ENCODE measurements at places on chromosomes 16 and 17.

- no peak for DNase-seq
These were observed 263.8 kb downstream of the CDH11 start for GRCh38 chr16:64858076-64858475.

- no peak for DNase-seq
These were observed 16.0 kb downstream of the NSRP1 start for GRCh38 chr17:30132615-30133014.

DNA sequence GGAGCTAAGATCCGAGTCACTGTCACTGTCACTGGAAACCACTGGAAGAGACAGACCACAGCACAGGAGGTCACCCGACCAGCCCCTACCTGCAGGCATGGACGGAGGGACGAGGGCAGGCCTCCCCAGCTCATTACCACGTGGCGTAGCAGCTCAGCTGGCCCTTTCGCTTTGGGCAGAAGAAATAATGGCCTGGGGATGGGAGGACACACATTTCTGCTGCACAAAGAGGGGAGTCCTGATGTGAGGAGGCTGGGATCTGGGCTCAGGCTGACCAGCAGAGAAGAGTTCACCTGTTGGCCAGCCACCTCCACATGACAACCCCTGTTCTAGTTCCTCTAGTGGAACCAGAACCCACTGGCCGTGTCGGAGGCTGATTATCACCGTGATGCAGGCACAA lies 38.2 kb upstream of the DOC2B start:
- no peak for DNase-seq

GRCh38 chr17:17844079-17844478 lies 7.3 kb upstream of the SREBF1 start:
- no peak for DNase-seq

- no peak for DNase-seq
These were observed 216.2 kb upstream of the ASIC2 start for GRCh38 chr17:33509331-33509730.

- DNase-seq, result peak; percentile 85
These were observed 9.8 kb downstream of the TMEM204 start for GRCh38 chr16:1543085-1543896.

DNA sequence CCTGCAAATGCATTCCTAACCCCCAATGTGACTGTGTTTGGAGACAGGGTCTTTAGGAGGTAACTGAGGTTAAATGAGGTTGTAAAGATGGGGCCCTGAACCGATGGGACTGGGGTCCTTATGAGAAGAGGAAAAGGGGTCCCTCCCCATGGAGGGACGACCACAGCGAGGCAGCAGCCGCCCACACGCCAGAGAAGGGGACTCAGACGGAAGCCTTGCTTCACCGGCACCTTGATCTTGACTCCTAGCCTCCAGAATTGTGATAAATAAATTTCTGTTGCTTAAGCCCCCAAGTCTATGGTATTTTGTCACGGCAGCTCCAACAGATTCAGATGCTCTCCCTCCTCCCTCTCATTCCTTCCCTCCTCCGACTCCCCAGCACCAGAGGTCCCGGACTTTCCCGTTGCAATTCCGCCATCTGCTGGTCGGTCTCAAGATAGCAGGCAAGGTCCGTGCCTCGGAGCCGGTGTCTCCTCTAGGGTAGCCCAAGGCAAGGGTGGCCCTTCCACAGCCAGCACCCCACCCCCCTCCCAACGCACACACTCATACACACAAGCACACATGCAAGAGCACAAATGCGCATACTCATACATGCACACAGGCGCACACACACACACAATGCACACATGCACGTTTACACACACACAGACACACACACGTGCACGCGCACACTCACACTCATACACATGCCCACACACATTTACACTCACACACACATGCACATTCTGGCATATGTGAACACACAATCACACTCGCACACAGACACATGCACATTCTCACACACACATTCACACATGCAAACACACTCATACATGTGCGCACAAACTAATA lies 23.1 kb upstream of the C16orf78 start:
- peak; percentile 33 for DNase-seq

- no peak for DNase-seq
These were observed 810.6 kb downstream of the CDH11 start for GRCh38 chr16:64311241-64311640.

DNA sequence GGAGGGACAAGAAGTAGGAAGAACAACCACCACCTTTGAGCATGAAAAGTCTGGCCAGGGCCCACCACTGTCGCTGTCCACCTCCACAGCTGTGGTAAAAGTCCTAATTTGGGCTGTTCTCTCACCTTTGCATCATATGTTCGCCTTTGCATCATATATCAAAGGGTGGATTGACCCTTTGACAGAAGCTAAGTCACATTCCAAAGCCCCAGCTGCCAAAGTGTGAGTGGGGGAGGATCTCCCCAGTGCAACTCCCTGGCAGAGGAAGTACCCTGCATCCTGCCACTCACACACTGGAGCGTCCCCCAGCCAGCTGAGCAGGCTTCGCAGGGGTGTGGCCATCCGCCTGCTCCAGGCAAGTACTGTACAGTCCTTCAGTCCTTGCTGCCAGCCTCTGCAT lies 12.7 kb upstream of the SPECC1 start:
- DNase-seq, result no peak

DNA sequence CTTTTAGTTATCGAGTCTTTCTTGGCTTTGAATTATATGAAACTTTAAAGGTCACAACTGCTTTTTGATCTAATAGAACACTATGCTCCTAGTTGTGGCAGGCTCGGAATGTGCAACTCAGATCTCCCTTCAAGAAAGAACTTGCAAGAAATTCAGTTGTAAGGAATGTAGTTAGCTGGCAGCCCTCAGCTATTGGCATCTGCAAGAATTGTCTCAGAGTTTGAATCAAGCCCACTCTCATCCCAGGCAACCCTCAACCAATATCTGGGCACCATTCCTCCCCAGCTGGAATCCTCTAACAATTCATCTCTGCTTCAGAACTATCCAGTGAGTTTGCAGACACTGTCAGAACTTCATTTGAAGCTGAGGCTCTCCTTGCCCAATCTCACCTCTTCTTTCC lies 447.2 kb downstream of the KIF2B start:
- DNase-seq, result no peak

DNA sequence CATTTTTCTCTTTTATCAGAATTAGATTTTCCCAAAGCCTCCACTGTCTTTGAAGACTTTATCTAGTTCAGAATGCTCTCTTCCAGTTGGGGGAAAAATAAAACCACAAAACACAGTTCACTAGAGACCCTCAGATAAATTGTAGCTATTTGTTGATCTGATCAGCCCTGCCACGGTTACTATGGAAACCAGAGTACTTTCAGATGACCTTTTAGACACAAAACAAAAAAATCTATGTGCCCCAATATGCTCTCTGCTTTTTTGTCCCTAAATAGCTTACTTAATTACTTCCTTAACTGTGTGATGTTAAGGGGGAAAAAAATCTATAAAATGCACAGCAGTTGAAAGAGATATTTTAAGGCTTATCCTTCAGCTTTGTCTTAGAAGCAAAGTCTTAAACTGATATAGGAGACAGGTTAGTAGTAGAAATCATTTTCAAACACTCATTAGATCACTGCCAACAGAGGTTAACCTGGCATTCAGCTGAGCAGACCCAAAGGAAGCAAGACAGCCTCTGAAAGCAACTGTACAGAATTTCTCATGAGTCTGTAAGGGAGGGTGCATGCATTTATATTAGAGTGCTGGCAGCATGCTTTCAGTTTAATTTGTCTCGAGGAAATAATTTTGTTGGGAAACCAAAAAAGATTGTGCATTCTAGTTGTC lies 129.9 kb upstream of the CACNG5 start:
- no peak for DNase-seq

- peak; percentile 92 for DNase-seq
These were observed at the start of gene HELZ for GRCh38 chr17:67245073-67245693. TSS of gene HELZ (minus strand) at chr17:67245196. CDS start at chr17:67218804, 26,392 bp downstream.

GRCh38 chr17:9284884-9285283 lies 263.6 kb downstream of the NTN1 start:
- DNase-seq, result no peak

GRCh38 chr17:77503916-77504651 lies 363.3 kb downstream of the SEC14L1 start:
- DNase-seq, result no peak

- no peak for DNase-seq
These were observed 1.8 kb downstream of the ALKBH5 start for GRCh38 chr17:18185391-18185790.

DNA sequence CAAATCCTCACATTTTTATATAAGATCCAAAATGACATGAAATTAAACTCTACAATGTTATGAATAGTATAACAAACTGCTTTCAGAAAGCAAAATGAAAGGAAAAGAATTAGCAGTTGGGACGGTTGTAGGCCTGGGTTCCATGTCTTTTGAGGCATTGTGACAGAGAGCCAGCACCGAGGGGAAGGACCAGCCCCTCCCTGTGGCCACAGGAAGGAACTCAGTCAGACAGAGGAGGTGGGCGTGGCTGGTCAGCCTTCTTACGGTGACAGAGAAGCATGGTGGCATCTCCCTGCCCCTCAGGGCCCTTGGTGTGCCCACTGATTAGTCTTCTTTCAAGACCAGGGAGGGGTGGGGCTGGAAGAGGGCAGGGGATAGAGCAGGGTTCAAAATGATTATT lies 5.7 kb downstream of the ZNF319 start:
- DNase-seq, result peak; percentile 77

DNA sequence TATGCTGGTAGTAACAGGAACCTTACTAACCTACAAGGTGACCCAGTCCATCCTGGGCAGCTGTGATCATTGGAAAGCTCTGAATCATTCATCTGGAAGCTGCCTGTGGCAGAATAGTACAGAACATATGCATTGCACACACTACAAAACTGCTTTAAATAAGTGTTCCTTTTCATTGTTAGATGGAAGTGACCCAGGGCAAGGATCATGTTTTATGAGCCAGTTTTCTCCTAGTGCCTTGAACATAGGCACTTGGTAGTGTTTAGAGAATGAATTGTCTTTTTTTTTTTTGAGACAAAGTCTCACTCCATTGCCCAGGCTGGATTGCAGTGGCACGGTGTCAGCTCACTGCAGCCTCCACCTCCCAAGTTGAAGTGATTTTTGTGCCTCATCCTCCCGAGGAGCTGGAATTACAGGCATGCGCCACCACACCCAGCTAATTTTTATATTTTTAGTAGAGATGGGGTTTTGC lies 55.4 kb downstream of the TENT4B start:
- no peak for DNase-seq

DNA sequence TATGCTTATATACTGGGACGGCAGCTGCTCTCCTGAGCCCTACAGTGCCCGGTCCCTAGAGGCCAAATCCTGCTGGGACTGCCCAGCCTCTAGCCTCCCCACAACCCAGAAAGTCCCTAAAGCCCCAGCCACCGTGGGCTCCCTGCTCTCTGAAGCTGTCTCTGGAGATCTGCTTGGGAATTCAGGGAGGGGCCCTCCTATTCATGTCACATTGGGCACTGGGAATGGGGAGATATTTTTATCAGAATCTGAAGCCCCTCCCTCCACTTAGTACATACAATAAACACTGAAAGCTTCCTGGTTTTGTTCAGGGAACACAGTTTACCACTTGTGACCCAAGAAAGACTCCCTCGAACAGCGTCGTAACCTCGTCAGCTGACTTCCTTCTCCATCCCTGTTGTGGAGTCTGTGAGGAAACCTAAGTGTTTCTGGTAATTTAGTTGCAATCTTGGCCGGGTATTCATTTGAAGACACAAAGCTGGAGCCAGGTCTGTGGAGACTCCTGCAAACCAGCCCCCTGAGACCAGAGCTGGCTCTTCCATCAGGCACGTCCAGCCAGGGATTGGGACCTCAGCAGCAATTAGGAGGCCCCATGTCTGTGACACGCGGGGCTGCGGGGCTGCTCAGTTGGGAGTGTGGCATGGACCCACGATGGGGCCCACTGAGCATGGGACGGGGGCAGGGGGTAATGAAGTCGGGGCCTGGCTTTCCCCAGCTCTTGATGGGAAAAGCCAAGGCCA lies 38.5 kb downstream of the PGS1 start:
- peak; percentile 82 for DNase-seq

GRCh38 chr16:11596572-11597226 lies 10.0 kb upstream of the LITAF start:
- no peak for DNase-seq

- DNase-seq, result peak; percentile 99
These were observed 13.7 kb downstream of the RARA start for GRCh38 chr17:40322358-40323315.

- no peak for DNase-seq
These were observed 25.5 kb upstream of the ZNF750 start for GRCh38 chr17:82865274-82865673.

DNA sequence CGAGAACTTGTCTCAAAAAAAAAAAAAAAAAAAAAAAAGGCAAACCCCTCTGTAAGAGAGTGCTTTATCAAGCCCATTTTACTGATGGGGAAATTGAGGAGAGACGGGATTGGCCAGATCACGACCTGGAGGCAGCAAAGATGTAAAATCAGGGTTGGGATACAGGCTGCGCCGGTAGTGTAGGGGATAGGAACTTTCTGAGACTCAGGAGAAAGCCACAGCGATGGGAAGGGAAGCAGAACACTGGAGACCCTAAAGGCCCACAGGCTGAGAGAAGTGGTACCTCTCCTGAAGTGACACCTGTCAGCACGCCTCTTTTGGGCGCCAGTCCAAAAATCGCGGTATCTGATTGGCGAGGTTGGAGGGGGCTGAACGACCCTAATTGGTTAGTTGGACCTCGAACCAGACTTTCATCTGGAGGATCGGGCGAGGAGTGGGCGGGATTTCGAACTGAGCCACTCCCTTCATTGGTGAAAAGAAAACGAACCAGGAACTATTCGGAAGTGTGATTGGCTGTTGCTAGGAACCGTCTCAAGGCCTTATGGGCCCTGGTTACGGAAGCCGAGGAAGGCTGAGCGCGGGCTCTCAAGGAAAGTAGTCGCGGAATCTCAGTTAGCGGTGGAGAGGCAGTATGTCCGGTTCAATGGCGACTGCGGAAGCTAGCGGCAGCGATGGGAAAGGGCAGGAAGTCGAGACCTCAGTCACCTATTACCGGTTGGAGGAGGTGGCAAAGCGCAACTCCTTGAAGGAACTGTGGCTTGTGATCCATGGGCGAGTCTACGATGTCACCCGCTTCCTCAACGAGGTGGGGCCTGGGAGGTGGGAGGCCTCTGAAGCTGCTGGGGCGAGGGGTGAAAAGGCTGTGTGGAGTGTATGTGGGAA lies at the start of gene CYB5B:
Gene CYB5B, plus strand, starts transcription at position 567 of the 882 bp plus-strand sequence. Its CDS starts 65 bp downstream, at position 632.
- DNase-seq, result peak; percentile 98

DNA sequence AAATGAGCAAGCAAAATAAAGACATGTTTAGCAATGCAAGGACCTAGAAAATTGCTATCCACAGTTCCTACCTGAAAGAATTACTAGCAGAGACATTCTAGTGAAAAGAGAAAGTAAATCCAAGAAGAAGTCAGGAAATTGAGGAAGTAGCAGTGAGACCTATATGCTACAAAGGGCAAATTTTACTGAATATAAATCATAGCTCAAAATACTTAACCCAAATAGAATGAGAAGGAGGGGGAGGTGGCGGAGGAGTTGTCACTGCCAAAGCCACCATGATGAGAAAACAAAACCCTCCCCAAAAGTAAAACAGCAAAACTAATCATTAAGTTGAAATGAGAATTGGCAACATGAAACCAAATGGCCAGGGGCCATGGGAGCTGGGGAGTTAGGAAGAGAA lies 39.3 kb downstream of the PITPNM3 start:
- no peak for DNase-seq

DNA sequence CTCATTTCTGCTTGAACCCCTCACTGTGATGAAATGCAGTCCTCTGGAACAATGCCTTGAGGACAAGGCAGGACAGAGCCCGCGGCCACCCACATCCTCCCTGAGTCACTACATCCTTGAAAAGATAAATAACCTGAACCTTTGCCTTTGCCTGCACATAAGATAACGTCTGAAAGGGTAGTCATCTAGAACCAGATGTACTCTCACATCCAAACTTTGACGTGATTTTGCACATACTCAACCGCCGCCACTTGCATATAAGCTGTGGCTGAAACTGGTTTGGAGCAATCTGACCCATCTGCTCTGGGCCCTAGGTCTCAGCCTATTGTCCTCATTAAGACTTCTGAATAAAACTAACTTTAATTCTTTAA lies 252.1 kb downstream of the PHKB start:
- no peak for DNase-seq
